Mesothelial cell of epicardium (in vitro differentiated cells): ENCODE measurements at places on chromosomes 7 and 10.

- peaks cover 57% of the 10 kb centered on the region for H3K4me1 ChIP-seq
- H3K27ac ChIP-seq, result peak overlapping the region; percentile 53
- no peaks in the 10 kb centered on the region for H3K27me3 ChIP-seq
- H3K4me3 ChIP-seq, result peak overlapping the region; percentile 4
These were observed 441.9 kb upstream of the NPVF start for GRCh38 chr7:25669961-25670841.

- H3K27ac ChIP-seq, result peak overlapping the region; percentile 45
- no peak for DNase-seq
- H3K27me3 ChIP-seq, result no peaks in the 10 kb centered on the region
- H3K4me1 ChIP-seq, result peaks cover 69% of the 10 kb centered on the region
These were observed 238.8 kb downstream of the ARL4A start for GRCh38 chr7:12926206-12926605.

- no peaks in the 10 kb centered on the region for H3K4me1 ChIP-seq
- no peak overlapping the region for H3K4me3 ChIP-seq
- H3K27me3 ChIP-seq, result peaks cover 1% of the 10 kb centered on the region
- no peak overlapping the region for H3K27ac ChIP-seq
- no peak for DNase-seq
These were observed 205.2 kb downstream of the STK31 start for GRCh38 chr7:23915236-23915635.

GRCh38 chr10:98300526-98301229 is 32.7 kb upstream of the LOXL4 start:
- DNase-seq, result no peak
- H3K4me1 ChIP-seq, result peaks cover 11% of the 10 kb centered on the region
- no peak overlapping the region for H3K27ac ChIP-seq
- peaks cover 45% of the 10 kb centered on the region for H3K27me3 ChIP-seq
- no peaks in the 10 kb centered on the region for H3K36me3 ChIP-seq

- no peaks in the 10 kb centered on the region for H3K36me3 ChIP-seq
- peak overlapping the region; percentile 76 for H3K4me3 ChIP-seq
- peaks cover 4% of the 10 kb centered on the region for H3K27me3 ChIP-seq
- DNase-seq, result no peak
- H3K27ac ChIP-seq, result peak overlapping the region; percentile 98
These were observed 1.2 kb upstream of the ATP6V0E2 start for GRCh38 chr7:149872419-149873073.

GRCh38 chr10:13262433-13262832 is 28.3 kb upstream of the UCMA start:
- DNase-seq, result no peak
- H3K4me3 ChIP-seq, result no peak overlapping the region
- H3K27ac ChIP-seq, result no peak overlapping the region
- H3K27me3 ChIP-seq, result peaks cover 6% of the 10 kb centered on the region
- H3K36me3 ChIP-seq, result no peaks in the 10 kb centered on the region

GRCh38 chr10:34109952-34110702 is 705.0 kb downstream of the PARD3 start:
- no peak overlapping the region for H3K27ac ChIP-seq
- no peak overlapping the region for H3K4me3 ChIP-seq
- H3K36me3 ChIP-seq, result peaks cover 9% of the 10 kb centered on the region
- no peak for DNase-seq
- H3K27me3 ChIP-seq, result no peaks in the 10 kb centered on the region

DNA sequence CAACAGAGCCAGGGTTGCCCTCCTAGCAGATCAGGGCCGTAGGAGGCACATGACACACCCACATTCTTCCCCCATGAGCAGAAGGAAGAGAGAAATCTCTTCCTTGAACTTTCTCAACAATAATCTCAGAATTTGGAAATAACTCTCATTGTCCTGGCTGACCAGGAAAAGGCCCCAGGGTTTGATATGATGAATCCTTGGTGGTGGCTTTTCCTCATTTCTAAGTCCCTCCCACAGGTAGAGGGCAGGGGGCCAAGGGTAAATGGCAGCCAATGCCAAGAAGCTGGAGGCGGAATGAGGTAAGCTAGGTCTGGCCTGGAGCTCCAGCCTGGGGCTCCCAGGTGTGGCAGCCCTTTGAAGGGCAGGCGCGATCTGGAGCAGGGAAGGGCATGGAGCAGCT is 67.8 kb downstream of the GRB10 start:
- H3K4me3 ChIP-seq, result no peak overlapping the region
- H3K27me3 ChIP-seq, result no peaks in the 10 kb centered on the region
- no peaks in the 10 kb centered on the region for H3K36me3 ChIP-seq
- no peak overlapping the region for H3K27ac ChIP-seq
- H3K4me1 ChIP-seq, result peaks cover 23% of the 10 kb centered on the region

GRCh38 chr7:42511027-42511426 is 274.0 kb upstream of the GLI3 start:
- no peak for DNase-seq
- peaks cover 2% of the 10 kb centered on the region for H3K36me3 ChIP-seq
- H3K4me1 ChIP-seq, result no peaks in the 10 kb centered on the region
- H3K27ac ChIP-seq, result no peak overlapping the region

DNA sequence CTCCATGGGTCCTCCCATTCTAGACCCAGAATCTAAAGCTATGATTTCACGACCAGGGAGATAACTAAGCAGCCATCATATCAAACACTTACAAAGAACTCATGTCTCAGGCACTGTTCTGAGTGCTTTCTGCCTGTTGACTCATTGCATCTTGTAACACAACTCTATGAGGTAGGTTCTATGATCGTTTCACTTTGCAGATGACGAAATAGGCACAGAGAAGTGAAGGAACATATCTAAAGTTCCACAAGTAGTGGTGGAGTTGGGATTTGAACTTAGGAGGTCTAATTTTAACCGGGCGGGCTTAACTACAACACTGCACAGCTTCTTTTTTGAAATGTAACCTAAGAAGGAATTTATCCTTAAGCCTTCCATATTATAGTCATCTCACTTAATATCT is 2.9 kb downstream of the RBP4 start:
- H3K4me3 ChIP-seq, result no peak overlapping the region
- H3K4me1 ChIP-seq, result peaks cover 4% of the 10 kb centered on the region
- H3K27me3 ChIP-seq, result peaks cover 79% of the 10 kb centered on the region
- no peak overlapping the region for H3K27ac ChIP-seq

GRCh38 chr7:129122751-129123509 is 21.6 kb upstream of the TSPAN33 start:
- H3K27ac ChIP-seq, result no peak overlapping the region
- H3K4me3 ChIP-seq, result no peak overlapping the region
- DNase-seq, result no peak

DNA sequence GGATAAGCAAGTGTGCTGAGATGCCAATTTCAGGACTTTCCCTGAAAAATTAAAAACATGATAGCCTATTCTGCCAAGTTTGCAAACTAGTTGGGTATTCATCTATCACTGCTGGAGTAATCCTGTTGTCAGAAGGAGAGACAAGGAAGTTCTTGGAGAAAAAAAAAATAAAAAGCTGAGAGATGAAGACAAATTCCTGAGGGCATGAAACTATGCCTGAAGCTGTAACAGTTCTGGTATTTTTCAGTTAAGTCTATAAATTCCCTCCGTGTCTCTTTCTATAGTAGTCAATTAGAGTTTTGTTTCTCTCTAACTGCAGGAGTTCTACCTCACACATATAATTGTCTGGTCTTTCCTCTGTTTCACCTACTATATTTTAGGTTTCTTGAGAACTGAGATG is 95.7 kb downstream of the DGKB start:
- H3K27me3 ChIP-seq, result no peaks in the 10 kb centered on the region
- H3K27ac ChIP-seq, result peak overlapping the region; percentile 25
- H3K4me1 ChIP-seq, result peaks cover 9% of the 10 kb centered on the region

- peaks cover 11% of the 10 kb centered on the region for H3K4me1 ChIP-seq
- H3K27me3 ChIP-seq, result peaks cover 40% of the 10 kb centered on the region
- peak overlapping the region; percentile 72 for H3K4me3 ChIP-seq
- no peak for DNase-seq
These were observed 666 bp downstream of the SMKR1 start for GRCh38 chr7:129502708-129503685.

DNA sequence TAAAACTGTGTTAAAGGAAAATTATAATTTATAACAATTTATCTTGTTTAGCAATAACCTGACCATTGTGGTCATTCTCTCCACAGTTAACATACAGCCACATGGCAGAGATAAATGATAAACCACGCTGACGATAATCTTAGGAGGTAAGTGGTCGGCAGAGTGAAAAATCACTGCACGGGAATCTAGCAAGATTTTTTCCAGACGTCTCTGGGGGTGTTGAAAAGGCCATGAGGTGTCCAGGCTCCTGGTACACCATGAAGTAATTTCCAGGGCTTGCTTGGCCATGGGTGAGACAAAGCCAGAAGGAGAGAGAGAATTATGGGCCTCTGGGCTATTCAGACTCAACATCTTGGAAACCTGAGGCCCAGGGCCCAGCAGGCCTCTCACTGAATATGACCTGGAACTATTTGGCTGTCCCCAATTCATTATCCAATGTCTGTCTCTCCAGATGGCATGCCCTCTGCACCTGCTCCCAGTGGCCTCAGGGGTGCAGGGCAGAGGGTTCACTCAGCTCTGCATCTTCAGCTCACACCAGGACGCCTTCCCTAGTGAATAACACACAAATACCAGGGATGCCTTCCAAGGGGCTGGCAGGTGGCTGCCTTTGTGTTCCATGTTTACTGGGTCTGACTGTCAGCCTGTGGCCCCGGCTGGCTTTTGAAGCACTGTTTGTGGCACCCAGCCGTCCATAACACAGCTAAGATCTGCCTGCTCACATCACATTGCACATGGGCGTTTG is 590.4 kb upstream of the PFKP start:
- no peak for DNase-seq
- H3K4me3 ChIP-seq, result no peak overlapping the region
- no peaks in the 10 kb centered on the region for H3K4me1 ChIP-seq
- H3K27ac ChIP-seq, result no peak overlapping the region
- H3K27me3 ChIP-seq, result no peaks in the 10 kb centered on the region

DNA sequence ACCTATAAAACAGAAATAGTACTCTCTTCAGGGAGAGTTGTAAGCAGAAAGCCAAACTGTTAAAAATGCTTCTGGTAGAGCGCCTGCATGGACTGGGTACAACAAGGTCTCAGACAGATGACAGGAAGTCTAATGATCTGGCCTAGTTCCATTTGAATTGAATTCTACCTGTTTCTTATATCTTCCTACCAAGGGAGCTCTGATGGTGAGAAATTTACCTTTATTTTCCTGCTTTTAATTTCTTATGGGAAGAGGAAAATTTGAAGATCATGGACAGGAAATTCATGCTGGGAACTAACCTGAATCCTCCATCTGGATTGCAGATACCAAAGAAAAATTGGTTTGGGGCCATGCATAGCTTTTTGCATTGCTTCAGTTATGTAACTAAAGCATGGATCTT is 63.3 kb downstream of the BMPER start:
- H3K36me3 ChIP-seq, result no peaks in the 10 kb centered on the region
- DNase-seq, result no peak
- H3K27ac ChIP-seq, result no peak overlapping the region
- H3K4me3 ChIP-seq, result no peak overlapping the region

DNA sequence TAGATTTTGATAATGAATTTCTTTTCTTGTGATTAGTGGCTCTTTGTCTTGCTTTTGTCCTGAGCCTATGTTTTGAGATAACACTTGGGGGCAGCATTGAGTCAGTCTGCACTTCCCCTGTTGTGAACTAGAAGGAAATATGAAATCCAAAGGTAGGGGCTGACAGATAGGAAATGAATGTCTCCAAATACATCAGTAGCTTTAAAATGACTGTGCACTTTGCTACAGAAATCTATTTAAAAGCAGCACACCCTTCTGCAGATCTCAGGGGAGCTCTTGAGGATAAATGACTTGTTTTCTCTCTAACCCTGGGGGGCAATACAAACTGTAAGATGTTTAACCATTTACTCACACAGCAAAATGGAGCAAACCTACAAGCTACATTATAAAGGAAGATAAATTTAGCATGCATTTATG is 176.0 kb upstream of the MYO3A start:
- no peak overlapping the region for H3K4me3 ChIP-seq
- H3K36me3 ChIP-seq, result no peaks in the 10 kb centered on the region
- DNase-seq, result no peak
- H3K4me1 ChIP-seq, result peaks cover 21% of the 10 kb centered on the region
- peak overlapping the region; percentile 95 for H3K27ac ChIP-seq

GRCh38 chr7:128188396-128189230 is 52.5 kb upstream of the LEP start:
- H3K4me1 ChIP-seq, result no peaks in the 10 kb centered on the region
- no peak overlapping the region for H3K27ac ChIP-seq

DNA sequence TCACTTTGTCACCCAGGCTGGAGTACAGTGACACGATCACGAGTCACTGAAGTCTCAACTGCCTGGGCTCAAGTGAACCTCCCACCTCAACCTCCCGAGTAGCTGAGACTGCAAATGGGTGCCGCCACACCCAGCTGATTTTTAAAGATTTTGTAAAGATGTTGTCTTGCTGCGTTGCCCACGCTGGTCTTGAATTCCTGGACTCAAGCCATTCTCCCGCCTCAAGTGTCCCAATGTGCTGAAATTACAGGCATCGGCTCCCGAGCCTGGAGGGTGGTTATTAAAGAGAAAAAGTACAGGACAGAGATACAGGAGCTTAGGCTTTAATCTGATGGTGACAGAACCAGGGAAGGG is 55.1 kb downstream of the KCTD7 start:
- no peak for DNase-seq
- H3K27ac ChIP-seq, result no peak overlapping the region
- no peak overlapping the region for H3K4me3 ChIP-seq
- H3K4me1 ChIP-seq, result peaks cover 14% of the 10 kb centered on the region
- H3K36me3 ChIP-seq, result peaks cover 11% of the 10 kb centered on the region
- H3K27me3 ChIP-seq, result no peaks in the 10 kb centered on the region

DNA sequence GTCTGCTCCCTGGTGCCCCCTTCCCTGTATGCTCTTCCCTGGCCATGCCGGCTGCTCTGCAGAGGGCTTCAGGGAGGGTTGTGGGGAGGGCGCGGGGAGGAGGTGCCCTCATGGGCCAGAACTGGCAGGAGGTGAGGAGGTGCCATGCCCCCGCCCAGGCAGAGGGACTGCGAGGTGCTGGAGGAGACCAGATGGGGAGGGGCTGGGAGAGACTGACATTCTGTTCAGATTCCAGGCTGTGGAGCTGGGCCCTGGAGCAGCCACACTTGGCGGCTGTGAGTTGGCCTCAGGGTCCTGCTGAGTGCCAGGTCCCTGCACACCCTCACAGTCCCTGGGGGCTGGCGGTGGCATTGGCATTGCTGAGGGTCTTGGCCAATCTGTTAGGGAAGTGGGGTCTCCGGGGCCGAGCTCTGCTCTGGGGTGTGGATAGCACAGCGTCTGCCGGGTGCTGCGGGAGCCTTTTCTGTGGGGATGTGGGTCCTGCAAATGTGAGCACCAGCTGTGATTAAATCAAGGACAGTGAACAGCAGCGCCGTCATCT is 25.4 kb downstream of the INPP5A start:
- H3K36me3 ChIP-seq, result peaks cover 6% of the 10 kb centered on the region
- no peak for DNase-seq
- peaks cover 9% of the 10 kb centered on the region for H3K4me1 ChIP-seq
- H3K4me3 ChIP-seq, result no peak overlapping the region
- no peaks in the 10 kb centered on the region for H3K27me3 ChIP-seq

- H3K36me3 ChIP-seq, result no peaks in the 10 kb centered on the region
- no peak overlapping the region for H3K4me3 ChIP-seq
- no peak overlapping the region for H3K27ac ChIP-seq
- H3K27me3 ChIP-seq, result no peaks in the 10 kb centered on the region
- H3K4me1 ChIP-seq, result peaks cover 15% of the 10 kb centered on the region
These were observed 125.5 kb downstream of the LRRC4 start for GRCh38 chr7:127905491-127906330.
